Fibroblast of the conjunctiva (primary cell): ENCODE measurements at places on chromosomes 2 and 18.
A peak's percentile ranks its signal among the peaks of the same experiment; 100 is the strongest.

GRCh38 chr2:193876980-193877379 lies 1682.2 kb upstream of the TMEFF2 start:
- DNase-seq: no peak

- no peak for DNase-seq
Observed at GRCh38 chr18:7728297-7728696, 161.2 kb downstream of the PTPRM start.

GRCh38 chr2:88090446-88091283 lies 23.0 kb downstream of the SMYD1 start:
- no peak for DNase-seq

- no peak for DNase-seq
Observed at GRCh38 chr2:64836566-64836965, 152.6 kb upstream of the SLC1A4 start.

GRCh38 chr18:5452943-5453443 lies 90.8 kb downstream of the EPB41L3 start:
- no peak for DNase-seq

- peak; percentile 57 for DNase-seq
Observed at GRCh38 chr2:226799211-226799975, at the start of gene IRS1. Gene IRS1 (minus strand): TSS chr2:226799820. CDS start chr2:226798738, 1,082 bp downstream.

DNA sequence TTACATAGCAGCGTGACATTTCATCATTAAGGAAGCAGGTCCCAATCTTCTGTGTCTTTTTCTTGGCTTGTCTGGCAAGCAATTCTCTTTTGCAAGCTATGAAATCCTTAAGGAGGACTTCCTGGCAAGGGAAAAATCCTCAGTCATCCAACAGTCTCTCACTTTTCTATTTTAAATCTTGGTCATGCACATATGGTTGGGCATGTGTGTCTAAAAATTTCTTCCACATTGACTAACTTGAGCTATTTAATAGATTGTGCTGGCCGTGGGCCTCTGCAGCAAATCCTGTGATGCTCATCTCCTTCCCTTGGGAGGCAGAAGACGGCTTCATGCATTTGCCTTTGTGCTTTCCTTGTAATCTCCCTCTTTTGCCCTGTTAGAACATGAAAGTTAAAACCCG lies 634.3 kb upstream of the FANCL start:
- no peak for DNase-seq

DNA sequence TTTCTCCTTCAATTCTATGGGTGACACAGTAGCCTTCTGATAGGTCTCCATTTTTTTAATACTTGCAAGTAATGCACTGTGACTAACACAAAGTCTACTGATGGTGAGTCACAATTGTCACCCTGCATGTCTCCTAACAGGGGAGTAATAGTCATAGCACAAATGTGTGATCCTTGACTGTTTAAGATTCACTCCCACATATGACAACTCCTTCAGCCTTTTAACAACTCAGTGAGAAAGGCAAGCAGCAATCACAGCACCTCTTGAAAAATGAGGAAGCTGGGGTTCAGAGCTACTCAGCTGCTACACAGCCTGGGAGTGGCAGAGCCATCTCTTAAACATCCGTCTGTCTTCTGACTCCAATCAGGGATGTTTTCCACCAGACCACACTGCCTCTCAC lies 63.8 kb downstream of the EHD3 start:
- DNase-seq: no peak

DNA sequence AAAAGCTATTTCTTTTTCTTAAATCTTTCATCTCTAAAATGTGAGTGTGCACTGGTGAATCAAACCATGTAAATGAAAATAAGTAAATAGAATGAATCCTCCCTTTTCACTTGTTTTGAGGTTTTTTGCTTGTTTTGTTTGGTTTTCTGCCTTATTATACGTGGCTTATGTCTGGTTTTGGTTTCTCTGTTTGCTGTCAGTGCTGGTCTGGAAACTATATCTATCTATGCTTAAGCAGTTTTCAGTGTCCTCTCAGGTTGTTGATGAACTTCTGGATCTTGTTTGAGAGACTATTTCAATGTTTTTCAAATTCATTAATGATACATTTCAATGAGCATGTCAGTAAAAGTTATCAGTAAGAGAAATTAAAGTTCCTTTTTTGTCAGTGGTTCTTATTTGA lies 48.1 kb upstream of the TNFRSF11A start:
- no peak for DNase-seq

DNA sequence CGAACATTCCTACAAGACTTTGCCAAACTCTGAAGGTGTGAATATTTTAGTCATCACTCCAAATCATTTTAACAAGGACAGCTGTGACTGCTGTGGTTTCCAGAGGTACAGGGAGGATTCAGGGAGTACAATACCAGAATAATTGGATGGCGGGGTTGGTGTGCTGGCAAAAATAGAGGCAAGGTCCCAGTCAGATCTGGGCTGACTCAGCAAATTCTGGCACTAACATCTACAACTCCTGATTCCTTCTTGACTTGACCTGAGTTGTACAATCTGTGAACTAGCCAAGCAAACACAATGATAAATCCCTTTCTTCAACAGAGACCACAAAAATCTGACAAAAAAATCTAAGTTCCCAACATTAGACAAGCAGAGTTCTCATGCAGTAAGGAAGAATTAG lies 40.4 kb downstream of the RMP24 start:
- DNase-seq: no peak
